ENCODE measurements at places on chromosomes 6 and 20.

DNA sequence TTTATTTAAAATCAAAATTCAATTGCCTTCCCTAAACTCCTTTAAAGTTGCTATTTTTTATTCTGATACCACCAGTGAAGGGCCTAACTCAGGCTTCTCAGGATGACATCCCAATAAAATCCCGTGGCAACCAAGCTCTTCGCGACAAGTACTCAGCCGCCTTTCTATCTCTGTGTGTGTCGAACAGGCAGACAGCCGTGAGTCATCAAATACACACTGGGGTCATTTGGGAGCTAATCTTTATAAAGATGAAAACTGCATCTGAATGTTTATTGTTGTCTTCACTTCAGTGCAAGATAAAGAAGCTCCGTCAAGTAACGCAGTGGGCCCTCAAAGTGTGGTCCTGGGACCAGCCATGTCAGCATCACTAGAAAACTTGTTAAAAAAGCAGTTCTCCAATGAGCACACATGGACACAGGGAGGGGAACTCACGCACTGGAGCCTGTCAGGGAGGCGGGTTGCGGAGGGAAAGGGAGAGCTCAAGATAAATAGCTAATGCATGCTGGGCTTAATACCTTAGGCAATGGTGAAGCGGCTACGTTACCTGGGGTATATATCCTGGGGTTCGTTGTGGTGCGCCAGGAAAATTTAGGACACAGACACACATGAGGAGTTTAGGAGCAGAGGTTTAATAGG lies 119.3 kb downstream of the RNF144B start:
- DNase-seq, result no peak

GRCh38 chr6:107756660-107757355 lies 67.3 kb downstream of the SCML4 start:
- DNase-seq, result no peak

GRCh38 chr20:16321291-16321690 lies 252.0 kb downstream of the KIF16B start:
- no peak for DNase-seq

GRCh38 chr6:27838945-27839625 lies 73.1 kb downstream of the OR2B2 start:
- DNase-seq, result peak; percentile 26

GRCh38 chr6:80541886-80542285 lies 435.4 kb downstream of the BCKDHB start:
- peak; percentile 57 for DNase-seq

DNA sequence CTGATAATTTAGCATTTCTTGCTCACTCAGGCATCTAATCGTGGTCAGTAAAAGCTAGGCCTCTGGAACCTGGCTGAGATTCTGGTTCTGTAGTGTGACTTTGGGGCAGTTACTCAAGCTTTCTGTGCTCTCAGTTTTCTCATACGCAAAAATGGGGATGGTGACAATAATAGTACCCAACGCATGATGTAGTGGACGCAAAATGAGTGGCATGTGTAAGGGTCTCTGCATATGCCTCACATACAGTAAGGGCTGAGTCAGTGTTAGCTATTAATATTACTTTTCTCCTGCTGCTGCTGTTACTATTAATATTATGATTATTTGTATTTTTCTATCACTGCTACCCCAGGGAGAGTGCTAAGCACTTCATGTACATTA lies 686 bp downstream of the GINS1 start:
- DNase-seq, result no peak

DNA sequence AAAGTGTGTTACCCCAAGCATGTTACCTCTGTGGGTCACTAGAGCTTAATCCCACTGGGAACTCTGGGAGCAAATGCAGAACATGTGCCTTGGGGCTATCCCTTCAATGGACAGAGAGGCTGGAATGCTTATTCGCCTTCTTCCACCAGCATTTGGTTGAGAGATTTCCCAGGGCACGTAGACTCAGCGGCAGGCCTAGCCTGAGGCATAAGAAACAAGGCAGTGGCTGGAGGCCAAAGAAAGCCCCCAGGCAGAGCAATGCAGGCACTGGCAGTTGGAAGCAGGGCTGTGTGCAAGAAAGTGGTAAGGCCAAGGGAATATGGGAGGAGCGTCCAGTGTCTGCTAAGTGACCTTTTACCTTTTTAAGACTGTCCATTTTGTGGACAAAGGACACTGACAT lies 114.0 kb upstream of the FLRT3 start:
- no peak for DNase-seq

- DNase-seq, result no peak
Measured at GRCh38 chr6:106101466-106101865, 15.3 kb downstream of the PRDM1 start.

All from Kasumi-1 (cell line).